ENCODE measurements at places on chromosomes 2 and 18. TPM values are rescaled to one million over a fixed set of nuclear protein-coding genes. Genes with fewer than 3 reads are reported as not detected.
A peak's percentile ranks its signal among the peaks of the same experiment; 100 is the strongest.

DNA sequence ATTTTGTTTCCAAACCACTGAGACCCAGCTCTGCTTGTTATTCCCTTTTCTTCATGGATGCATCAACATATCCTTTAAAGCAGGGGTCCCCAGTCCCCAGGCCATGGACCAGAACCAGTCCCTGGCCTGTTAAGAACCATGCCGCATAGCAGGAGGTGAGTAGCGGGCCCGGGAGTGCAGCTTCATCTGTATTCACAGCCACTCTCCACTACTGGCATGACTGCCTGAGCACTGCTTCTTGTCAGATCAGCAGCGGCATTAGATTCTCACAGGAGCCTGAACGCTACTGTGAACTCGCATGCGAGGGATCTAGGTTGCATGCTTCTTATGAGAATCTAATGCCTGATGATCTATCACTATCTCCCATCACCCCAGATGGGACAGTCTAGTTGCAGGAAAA lies 1.6 kb upstream of the POLI start:
- DNase-seq: no peak
- peaks cover 6% of the 10 kb centered on the region for H3K4me1 ChIP-seq
- no peak overlapping the region for H3K4me3 ChIP-seq
- H3K36me3 ChIP-seq: no peaks in the 10 kb centered on the region
- no peaks in the 10 kb centered on the region for H3K27me3 ChIP-seq
- H3K27ac ChIP-seq: no peak overlapping the region

DNA sequence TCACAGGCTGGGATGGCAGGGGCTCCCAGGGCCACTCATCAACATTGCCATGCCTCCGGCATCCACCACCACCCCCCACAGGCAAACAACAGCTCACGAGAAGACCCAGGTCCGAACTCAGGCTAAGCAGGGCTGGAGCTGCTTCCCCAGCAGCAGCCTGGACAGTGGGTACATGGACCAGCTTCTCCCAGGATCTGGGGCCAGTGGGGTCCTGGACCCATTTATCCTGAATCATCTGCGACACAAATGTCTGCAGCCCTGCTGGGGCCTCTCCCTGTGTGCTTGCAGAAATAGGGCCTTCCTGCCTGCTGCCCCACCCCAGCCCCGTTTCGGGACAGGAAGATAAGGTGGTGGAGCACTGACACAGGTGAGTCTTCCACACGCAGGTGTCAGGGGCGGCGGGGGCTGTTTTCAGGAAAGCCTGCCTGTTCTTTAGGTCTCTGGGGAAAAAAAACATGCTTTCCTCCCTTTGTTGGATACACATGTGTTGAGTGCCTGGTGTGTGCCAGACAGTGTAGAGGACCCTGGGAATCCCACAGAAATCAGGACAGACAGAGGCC lies 4.5 kb downstream of the PRLH start:
- no peaks in the 10 kb centered on the region for H3K27me3 ChIP-seq
- no peaks in the 10 kb centered on the region for H3K36me3 ChIP-seq
- H3K27ac ChIP-seq: no peak overlapping the region
- H3K4me1 ChIP-seq: no peaks in the 10 kb centered on the region

KCNG3 gene
- total RNA-seq: not detected

DNA sequence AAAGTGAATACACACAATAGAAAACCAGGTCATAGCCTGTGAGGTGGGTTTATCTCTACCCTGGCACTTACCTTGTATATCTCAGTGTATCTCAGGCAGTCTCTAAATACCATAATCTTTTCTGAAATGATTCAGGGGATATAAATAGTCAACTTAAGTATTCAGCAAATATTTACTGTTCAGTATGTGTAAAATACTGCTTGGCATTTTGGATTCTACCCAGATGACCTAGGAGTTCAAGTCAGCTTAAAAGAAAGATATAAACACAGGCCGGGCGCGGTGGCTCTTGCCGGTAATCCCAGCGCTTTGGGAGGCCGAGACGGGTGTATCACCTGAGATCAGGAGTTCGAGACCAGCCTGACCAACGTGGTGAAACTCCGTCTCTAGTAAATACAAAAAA lies 23.8 kb downstream of the GRHL1 start:
- H3K4me3 ChIP-seq: no peak overlapping the region
- peak; percentile 44 for DNase-seq
- H3K27me3 ChIP-seq: no peaks in the 10 kb centered on the region
- H3K4me1 ChIP-seq: peaks cover 37% of the 10 kb centered on the region
- no peaks in the 10 kb centered on the region for H3K36me3 ChIP-seq
- no peak overlapping the region for H3K27ac ChIP-seq

DNA sequence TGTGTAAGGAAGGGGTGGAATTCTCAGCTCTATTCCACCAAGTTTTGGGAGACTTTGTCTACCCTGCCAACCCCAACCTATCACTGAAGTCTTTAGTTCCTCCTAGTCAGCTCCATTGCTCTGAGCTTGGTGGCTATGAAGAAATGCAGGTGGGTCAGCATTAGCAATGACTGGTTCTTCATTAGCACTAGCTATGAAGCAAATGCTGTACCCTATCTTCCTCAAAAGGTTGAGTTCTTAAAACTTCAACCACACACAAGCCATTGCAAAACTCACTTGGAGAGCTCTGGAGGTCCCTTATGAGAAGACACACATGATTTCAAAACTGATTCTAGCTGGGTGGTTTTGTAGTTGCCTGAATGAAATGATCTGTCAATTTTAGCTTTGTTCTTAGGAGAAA lies 193.8 kb downstream of the IKZF2 start:
- no peaks in the 10 kb centered on the region for H3K27me3 ChIP-seq
- no peak overlapping the region for H3K27ac ChIP-seq
- no peak for DNase-seq
- H3K4me1 ChIP-seq: no peaks in the 10 kb centered on the region
- no peak overlapping the region for H3K4me3 ChIP-seq

GRCh38 chr2:107615039-107615438 lies 211.7 kb upstream of the RGPD4 start:
- H3K27me3 ChIP-seq: no peaks in the 10 kb centered on the region
- no peaks in the 10 kb centered on the region for H3K36me3 ChIP-seq
- DNase-seq: no peak
- H3K4me1 ChIP-seq: no peaks in the 10 kb centered on the region
- no peak overlapping the region for H3K4me3 ChIP-seq

DNA sequence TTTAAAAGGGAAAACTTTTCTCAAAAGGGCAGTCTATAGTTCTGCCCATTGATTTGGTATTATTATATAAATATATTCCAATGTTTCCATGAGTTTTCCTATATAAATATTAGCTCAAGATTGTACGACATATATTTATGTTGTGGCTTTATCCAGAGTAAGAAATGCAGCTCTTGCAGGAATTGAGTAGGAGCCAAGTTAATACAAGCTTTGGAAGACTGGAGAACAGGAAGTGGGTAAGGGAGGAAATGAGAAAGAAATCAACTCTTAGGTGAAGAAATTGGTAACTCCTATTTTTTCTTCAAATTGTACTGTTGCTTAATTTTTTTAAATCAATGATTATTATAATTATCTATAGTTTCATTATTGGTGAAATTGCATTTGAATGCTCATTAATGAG lies 105.4 kb upstream of the FAM117B start:
- peaks cover 5% of the 10 kb centered on the region for H3K36me3 ChIP-seq
- no peaks in the 10 kb centered on the region for H3K27me3 ChIP-seq
- DNase-seq: peak; percentile 58
- no peak overlapping the region for H3K27ac ChIP-seq
- peaks cover 24% of the 10 kb centered on the region for H3K4me1 ChIP-seq

DNA sequence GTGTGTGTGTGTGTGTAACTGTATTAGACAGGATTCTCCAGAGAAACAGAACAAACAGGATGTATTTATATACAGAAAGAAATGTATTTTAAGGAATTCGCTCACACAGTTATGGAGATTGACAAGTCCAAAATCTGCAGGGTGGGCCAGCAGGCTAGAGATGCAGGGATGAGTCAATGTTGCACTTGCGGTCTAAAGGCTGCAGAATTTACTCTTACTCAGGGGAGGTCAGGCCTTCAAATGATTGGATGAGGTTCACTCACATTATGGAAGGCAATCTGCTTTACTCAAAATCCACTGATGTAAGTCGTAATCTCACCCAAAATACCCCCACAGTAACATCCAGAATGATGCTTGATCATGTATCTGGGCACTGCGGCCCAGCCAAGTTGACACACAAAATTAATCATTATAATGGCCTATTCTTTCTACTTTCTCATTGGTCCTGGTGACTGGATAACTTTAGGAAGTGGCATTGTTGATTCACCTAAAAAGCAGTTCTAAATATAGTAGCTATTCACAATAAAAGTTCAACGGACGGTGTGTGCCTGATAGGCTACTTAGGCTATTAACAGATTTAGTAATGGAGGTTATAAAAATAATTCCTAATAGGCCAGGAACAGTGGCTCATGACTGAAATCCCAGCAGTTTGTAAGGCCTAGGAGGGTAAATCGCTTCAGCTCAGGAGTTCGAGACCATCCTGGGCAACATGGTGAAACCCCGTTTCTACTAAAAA lies 40.6 kb upstream of the ACYP2 start:
- peaks cover 3% of the 10 kb centered on the region for H3K27me3 ChIP-seq
- peaks cover 2% of the 10 kb centered on the region for H3K4me1 ChIP-seq
- DNase-seq: no peak

DNA sequence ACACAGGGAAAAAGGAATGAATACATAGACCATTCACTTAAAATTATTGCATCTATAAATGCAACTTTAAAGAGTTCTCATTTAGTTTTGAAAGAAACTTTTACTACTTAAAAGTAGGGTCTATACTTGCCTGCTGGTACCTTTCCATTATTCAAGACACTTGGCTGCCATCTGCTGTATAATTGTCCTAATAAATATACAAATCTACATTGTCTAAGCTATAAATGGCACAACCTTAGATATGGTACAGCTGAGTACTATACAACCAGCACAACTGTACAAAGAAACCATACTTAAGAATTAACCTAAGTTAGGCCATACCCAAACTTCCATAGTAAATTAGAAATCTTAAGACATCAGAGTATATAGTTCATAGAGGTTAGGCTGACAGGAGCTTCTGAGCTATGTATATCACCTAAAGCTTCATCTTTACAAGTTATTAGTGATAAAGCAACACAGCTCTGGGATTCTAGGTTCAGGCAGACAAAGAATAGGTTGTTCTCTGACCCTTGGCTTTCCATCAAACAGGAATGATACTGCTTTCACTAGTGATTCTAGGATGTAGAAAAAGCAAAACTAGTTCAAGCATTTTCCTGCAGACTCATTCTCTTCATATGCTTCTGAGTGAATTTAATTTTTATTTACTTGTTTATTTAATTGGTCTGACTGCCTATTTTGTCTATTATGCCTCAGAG lies 22.1 kb downstream of the EXOC6B start:
- peak; percentile 2 for DNase-seq
- H3K4me1 ChIP-seq: no peaks in the 10 kb centered on the region
- no peaks in the 10 kb centered on the region for H3K36me3 ChIP-seq
- no peaks in the 10 kb centered on the region for H3K27me3 ChIP-seq

DNA sequence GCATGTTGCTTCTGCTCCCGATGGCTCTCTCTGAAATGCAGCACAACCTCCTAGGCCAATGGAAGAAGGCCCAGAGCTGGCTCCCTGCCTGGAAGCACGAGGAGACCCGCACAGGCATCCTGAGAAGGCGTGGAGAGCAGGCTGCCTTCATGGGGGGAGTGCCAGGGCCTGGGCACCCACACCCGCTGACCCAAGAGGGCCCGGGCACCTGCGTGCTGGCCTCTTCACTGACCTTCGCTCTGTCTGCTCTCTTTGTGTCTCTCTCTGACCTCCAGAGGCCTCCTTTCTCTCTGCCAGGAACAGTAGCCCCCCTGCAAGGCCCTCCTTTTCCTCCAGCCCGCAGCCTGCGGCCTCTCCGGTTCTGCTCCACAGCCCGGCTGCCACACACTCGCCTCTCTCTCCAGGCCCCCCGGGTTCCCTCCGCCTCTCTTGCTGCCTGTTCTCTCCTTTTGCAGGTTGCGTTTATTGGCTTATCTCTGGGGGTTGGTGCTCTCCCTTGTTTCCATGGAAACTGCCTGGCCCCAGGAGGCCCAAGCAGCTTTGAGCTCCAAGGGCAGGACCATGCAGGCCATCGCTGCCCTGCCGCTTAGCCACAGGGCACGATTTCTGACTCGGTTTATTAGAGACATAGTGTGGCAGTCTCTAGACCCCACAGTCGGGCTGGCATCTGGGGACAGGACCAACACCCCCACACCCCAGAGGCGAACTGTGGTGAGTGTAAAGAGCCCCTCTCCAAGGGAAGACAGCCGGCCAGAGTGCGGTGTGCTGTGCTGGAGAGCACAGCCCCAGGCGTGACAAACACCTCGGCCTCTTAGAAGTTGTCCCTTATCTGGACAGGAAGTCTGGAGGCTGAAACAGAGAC lies 1.7 kb downstream of the MZT2B start:
- H3K27ac ChIP-seq: no peak overlapping the region
- peaks cover 11% of the 10 kb centered on the region for H3K4me1 ChIP-seq
- no peaks in the 10 kb centered on the region for H3K36me3 ChIP-seq
- DNase-seq: peak; percentile 21
- H3K27me3 ChIP-seq: no peaks in the 10 kb centered on the region

TXNDC2 gene
- not detected for total RNA-seq

- no peaks in the 10 kb centered on the region for H3K36me3 ChIP-seq
- no peak overlapping the region for H3K27ac ChIP-seq
- H3K27me3 ChIP-seq: no peaks in the 10 kb centered on the region
- no peak overlapping the region for H3K4me3 ChIP-seq
Measured at GRCh38 chr2:7655629-7656028, 738.4 kb downstream of the RNF144A start.

GRCh38 chr2:43075054-43075593 lies 151.3 kb downstream of the ZFP36L2 start:
- H3K36me3 ChIP-seq: no peaks in the 10 kb centered on the region
- no peaks in the 10 kb centered on the region for H3K27me3 ChIP-seq
- peaks cover 27% of the 10 kb centered on the region for H3K4me1 ChIP-seq
- peak overlapping the region; percentile 95 for H3K27ac ChIP-seq
- DNase-seq: peak; percentile 97

GRCh38 chr2:5111581-5111980 lies 580.6 kb upstream of the SOX11 start:
- DNase-seq: no peak
- H3K27ac ChIP-seq: no peak overlapping the region
- no peak overlapping the region for H3K4me3 ChIP-seq
- no peaks in the 10 kb centered on the region for H3K27me3 ChIP-seq
- no peaks in the 10 kb centered on the region for H3K4me1 ChIP-seq

UGT1A6 gene
- not detected for total RNA-seq
